Cardiac septum (tissue), 1 donor: ENCODE measurements at places on chromosomes 2 and 18. TPM values are rescaled to one million over a fixed set of nuclear protein-coding genes. Genes with fewer than 3 reads are reported as not detected.
A peak's percentile ranks its signal among the peaks of the same experiment; 100 is the strongest.

DNA sequence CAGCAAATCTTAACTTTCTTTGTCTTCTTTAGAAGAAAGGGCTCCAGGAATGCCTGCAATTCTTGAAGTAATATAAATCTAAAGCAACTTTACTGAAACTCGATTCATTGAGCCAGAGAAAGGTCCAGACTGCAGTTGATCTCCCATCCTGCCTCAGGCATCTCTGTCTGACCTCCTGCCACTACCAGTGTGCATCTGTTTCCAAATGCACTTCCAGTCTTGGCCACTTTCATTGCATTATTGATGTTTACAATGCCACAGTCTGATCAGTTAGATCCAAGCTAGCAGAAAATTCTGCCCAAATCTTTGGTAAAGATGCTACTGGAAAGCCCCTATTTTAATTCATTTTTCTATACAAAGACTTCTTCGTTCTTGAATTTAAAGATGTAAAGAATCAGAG is 158.0 kb downstream of the RAPGEF4 start:
- no peak for DNase-seq

DNA sequence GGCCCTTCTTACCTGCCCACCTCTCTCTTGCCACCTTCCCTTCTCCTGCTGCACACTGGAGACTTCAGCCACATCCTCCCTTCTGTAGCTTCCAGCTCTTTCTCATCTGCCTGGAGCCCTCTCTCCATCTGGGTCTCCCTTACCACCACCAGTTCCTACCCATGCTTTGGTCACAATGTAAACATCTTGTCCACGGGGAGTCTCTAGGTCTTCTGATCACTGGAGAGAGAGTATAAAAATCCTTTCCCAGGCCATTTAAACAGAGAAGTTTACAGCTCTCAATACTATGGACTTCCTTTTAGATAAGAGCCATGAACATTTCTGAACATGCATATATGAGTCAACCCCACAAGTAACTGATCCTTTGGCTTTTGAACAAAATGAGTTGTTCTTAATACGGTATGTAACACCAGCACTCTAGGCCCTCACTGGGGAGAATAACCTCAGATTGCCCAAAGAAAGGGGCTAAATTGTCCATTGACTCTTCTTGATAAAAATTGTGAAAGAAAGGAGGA is 5.8 kb downstream of the ARHGAP25 start:
- no peak for DNase-seq

GRCh38 chr2:16509042-16509441 is 156.6 kb downstream of the CYRIA start:
- DNase-seq = no peak

DNA sequence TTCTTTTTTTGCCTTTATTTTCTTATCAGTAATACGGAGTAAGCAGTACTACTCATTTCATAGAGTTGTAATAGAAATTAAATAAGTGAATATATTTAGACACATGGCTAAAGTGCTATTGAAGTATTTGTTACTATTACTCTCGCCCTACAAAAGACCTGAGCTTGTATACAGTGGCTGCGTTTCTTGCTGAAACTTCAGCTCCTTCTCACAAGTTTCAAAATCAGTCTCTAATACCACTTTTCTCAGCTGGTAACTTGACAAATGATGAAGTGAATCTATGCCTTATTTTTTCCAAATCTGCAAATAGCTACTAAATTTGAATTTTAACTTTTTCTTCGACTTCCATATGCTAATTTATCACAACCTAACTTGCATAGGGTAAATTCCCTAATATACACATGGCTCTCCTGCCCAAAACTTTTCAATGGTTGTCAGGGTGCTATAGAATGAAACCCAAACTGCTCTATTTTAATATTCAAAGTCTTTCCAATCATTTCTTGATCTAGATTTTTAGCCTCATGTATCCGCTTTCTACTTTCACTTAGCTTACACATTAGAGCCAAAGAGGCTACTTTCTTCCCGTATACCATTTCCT is 347.8 kb upstream of the GULP1 start:
- DNase-seq = no peak

DNA sequence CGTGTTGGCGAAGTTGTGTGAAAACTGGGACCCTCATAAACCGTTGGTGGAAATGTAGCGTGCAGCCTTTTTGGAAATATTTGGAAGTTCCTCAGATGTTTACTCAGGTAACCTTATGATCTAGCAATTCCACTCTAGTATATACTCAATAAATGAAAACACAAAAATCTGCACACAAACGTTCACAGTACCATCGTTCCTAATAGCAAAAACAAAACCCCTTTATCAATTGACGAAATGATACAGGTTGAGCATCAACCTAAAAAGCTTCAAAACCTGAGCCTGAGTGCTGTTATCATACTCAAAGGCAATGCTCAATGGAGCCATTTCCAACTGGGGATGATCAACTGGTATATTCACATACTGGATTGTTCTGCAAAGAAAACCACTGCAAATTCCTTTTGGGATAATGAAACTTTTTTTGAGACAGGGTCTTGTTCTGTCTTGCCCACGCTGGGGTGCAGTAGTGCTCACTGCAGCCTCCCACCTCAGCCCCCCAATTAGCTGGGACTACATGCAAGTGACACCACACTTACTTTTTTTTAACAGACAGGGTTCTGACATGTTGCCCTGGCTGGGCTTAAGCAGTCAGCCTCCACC is 777 bp upstream of the C18orf32 start:
- DNase-seq = no peak

DNA sequence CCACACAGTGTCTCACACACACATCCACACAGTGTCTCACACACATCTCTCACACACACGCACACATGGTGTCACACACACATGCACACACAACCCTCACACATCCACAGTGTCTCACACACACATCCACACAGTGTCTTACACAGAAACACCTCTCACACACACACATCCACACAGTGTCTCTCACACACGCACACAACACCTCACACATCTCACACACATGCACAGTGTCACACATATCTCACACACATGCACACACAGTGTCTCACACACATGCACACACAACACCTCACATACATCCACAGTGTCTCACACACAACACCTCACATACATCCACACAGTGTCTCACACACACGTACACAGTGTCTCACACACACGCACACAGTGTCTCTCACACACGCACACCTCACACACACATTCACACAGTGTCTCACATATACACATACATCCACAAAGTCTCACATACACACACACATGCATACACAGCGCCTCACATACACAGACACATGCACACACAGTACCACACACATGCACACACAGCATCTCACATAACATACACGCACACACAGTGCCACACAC is 473.9 kb upstream of the HS6ST1 start:
- DNase-seq = no peak

DNA sequence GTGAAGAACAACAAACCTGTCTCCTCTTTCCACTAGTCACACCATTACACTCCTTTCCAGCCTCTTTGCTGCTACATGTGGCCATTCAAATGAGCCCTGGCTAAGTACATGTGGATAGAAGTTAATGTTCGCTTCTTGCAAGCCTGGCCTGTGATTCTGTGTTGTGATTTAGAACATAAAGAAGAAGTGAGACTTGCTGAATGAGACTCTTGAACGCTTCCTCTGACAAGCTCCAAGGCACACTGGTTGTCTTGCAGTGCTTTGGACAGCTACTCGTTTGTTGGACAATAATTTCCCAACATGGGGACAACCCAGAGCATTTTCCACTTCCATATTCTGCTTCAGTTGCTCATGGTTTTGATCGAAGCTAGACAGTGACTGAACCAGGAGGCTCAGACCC is 57.3 kb downstream of the CCDC74A start:
- DNase-seq = no peak

GRCh38 chr18:58227361-58227930 is 183.4 kb downstream of the NEDD4L start:
- DNase-seq = no peak

DNA sequence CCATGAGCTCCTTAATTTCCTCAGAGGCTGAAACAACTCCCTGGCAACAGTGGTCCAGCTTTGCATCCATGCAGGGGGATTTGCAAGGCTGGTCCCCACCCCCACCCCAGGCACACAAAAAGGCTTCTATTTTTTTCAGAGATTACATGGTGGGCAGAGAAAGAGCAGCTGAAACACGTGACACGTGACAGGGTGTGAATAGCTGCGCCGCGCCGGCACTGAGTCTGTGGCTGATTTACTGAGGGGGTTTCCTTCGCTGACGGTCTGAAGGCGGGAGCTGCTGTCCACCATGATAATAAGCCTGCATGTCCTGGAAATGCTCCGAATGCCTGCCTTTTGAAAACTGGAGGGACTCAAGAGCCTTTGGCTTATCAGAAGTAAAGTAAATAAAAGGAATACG is 50.7 kb upstream of the APCDD1 start:
- DNase-seq = no peak

GRCh38 chr18:5466256-5466655 is 77.5 kb downstream of the EPB41L3 start:
- no peak for DNase-seq

DNA sequence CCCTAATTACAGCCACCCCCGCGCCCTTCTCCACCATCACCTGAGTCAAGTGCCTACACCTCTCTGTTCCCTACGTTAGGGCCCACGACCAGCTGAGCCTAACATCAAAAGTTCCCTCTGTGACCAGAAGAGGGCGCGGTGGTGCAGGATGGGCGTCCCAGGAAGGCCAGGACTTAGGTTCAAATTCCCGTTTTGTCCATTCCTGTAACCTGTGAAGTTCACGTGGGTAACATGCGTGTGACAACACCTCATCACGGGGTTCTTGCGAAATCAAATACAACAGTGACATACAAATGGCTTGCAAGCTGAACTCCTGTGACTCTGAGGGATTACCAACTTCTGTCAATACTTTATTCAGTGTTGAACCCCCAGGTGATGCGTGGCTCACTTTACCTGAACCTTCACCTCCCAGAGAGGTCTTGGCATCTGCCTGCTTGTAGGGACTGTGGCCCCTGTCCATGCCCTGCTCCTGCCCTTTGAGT is 207.9 kb downstream of the ARL4C start:
- no peak for DNase-seq

GRCh38 chr2:101858246-101858645 is 133.5 kb upstream of the IL1R2 start:
- no peak for DNase-seq

DNA sequence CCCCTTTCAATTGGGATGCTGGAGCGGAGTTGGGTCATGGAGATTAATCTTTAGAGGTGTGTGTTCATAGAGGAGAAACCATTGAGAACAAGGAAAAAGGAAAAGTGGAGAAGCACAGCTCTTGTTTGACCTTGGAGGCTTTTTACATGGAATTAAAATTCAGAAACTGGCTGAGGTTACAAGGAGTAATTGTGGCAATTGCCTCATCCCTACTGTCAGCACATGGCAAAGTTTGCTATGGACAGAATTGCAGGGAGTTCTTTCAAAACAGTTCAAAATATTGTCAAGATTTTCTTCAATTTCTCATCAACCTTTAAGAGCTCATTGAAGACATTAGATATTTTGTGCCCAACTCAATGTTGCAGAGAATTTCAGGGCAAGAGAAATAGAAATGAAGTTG is 232.7 kb downstream of the SLC8A1 start:
- no peak for DNase-seq

GRCh38 chr2:238791354-238791753 is 56.5 kb upstream of the TWIST2 start:
- DNase-seq = no peak

- DNase-seq = no peak
These were observed 100.0 kb downstream of the COLEC12 start for GRCh38 chr18:400456-400855.

GRCh38 chr2:159904127-159904958 is 106.3 kb upstream of the CD302 start:
- DNase-seq = peak; percentile 90

GRCh38 chr2:176380341-176380740 is 111.1 kb downstream of the MTX2 start:
- DNase-seq = no peak

DNA sequence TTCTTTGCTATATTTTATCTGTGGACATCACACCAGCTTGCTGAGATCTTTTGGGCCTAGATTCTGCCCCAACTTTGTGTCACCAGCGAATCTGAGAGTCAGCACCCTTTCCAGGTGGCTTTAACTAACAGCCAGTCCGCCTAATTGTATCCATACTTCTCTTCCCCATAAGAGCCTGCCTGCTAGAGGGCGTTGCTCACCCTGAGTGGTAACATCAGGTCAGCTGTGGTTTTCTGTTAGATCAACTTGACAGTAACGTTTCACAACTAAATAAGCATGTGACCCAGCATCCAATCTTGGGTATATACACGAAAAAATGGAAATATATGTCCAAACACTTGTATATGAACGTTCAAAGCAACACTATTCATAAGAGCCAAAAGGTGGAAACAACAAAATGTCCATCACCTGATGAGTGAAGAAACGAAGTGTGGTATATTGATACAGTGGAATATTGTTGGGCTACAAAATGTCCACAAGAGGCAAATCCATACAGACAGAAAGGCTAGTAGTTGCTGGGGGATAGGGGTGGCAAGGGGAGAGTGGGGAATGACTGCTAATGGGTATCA is 24.9 kb downstream of the EFHD1 start:
- DNase-seq = no peak

DNA sequence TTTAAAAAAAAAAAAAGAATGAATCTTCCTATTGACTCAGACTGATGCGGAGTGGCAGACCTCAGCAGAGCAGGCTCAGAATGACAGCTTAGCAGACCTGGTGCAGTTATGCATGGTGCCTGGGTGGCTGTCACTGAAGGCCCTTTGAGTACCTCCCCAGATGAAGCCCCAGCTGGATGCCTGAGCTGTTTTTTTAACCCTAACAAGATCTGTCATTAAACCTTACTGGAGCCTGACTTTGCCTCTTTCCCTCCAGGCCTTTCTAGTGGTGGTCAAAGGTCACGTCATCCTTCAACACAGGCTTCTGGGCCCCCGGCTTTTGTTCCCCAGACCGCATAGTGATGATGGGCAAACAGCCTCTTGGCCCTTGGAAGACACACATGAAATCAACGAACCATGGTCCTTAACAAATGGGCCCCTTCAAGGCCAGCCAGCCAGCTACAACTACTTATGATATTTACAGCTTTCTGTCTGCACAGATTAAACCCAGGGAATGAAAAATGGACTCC is 138.3 kb upstream of the CYP1B1 start:
- no peak for DNase-seq

- no peak for DNase-seq
These were observed 309.7 kb downstream of the GULP1 start for GRCh38 chr2:188601391-188601790.

GRCh38 chr18:57744211-57744694 is 58.9 kb downstream of the ATP8B1 start:
- DNase-seq = no peak

GRCh38 chr2:150142561-150142960 is 344.9 kb downstream of the RND3 start:
- DNase-seq = no peak

Gene STAT4
- total RNA-seq = 37.8 TPM

Gene PARD3B
- 9.5 TPM for total RNA-seq

Gene FKBP7
- 6.5 TPM for total RNA-seq

Gene RABL2A
- 7.9 TPM for total RNA-seq

Gene OTX1
- total RNA-seq = not detected

Gene FBXO15
- 0.51 TPM for total RNA-seq

Gene STK17B
- total RNA-seq = 4.0 TPM

Gene GALNT13
- 0.13 TPM for total RNA-seq

Gene R3HDM1
- total RNA-seq = 21.2 TPM

Gene NOSTRIN
- 8.9 TPM for total RNA-seq
